ENCODE measurements at places on chromosomes 7 and 10. TPM values are rescaled to one million over a fixed set of nuclear protein-coding genes. Genes with fewer than 3 reads are reported as not detected.

DNA sequence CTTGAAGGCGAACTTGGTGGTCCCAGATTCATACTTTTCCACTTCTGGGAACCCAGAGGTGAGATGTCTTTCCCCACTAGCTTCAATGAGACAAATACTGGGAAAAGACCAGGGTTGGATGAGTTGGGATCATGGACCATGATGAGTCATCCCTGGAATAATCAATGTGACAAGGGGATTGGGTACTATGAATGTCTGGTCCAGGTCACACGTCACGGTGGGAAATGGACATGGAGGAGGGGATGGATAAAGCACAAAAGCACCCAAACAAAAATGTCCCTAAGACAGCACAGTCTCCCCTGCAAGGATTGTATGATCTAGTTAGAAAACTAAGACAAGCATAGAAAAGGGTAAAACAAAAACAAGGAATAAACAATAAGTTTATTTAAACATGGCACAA is 12.4 kb upstream of the SORBS1 start:
- DNase-seq: no peak

The RNF32 gene
- polyA plus RNA-seq: 4.3 TPM

DNA sequence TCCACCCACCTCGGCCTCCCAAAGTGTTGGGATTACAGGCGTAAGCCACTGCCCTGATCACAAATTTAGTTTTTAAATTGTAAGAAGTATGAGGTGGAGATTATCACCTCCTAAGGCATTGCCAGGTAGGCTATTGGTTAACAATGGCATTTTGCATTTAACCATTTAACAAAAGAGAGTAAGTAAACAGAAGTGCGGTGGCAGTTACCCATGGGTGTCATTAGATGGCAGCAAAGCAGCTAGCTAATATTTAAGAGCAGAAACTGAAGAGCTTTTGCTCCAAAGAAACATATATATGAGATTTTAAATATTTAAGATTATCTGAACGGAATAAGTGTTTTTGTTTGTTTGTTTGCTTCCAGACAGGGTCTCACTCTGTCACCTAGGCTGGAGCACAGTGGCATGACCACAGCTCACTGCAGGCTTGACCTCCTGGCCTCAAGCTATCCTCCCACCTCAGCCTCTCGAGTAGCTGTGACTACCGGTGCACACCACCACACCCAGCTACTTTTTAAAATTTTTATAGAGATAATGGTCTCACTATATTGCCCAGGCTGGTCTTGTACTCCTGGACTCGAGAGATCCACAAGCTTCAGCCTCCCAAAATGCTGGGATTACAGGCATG is 325.5 kb upstream of the C7orf33 start:
- DNase-seq: peak; percentile 30

GRCh38 chr7:155458111-155458877 is at the start of gene EN2:
Gene EN2, plus strand, starts transcription at chr7:155458129. Its CDS starts 249 bp downstream, at chr7:155458378.
- no peak for DNase-seq

The PLOD3 gene
- polyA plus RNA-seq: 62.3 TPM

DNA sequence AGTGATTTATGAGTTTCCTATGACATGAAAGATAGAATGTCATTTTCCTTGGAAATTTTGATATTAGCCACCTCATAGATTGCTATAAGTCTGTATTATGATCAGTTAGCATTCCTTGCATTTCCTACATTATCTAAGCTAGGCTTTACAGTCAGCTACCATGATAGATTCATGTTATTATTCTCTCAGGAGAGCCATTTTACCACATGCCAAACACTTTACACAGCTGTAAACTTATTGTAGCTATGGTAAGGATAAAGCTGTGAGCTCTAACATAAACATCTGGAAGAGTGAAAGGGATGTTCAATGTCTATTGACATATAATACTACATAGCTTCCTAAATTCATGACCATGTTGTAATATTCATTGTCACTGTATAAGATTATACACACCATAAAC is 608.0 kb downstream of the PHTF2 start:
- DNase-seq: peak; percentile 37

GRCh38 chr7:24724451-24725190 is 32.6 kb downstream of the GSDME start:
- DNase-seq: no peak

GRCh38 chr7:16347827-16348192 is 73.5 kb downstream of the CRPPA start:
- DNase-seq: no peak

The VIM gene
- polyA plus RNA-seq: 4,364 TPM

The NCF1 gene
- polyA plus RNA-seq: 1.3 TPM

The C10orf143 gene
- 3.2 TPM for polyA plus RNA-seq

GRCh38 chr7:135441791-135442190 is 68.1 kb downstream of the CNOT4 start:
- DNase-seq: no peak

DNA sequence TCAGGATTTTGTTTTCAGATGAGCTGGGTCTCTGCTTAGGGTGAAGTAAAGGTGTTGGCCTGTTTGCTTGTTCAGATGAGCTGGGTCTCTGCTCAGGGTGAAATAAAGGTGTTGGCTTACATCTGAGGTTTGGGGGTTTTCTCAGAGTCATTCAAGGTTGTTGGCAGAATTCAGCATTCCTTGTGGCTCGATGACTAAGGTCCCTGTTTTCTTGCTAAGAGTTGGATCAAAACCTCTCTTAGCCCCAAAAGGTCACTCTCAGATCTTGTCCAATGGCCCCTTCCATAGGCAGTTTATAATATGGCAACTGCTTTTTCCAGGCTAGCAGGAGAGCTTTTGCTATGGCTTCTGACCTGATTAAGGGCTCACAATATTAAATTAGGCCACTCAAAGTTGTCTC is 106.6 kb downstream of the ADAM22 start:
- no peak for DNase-seq

DNA sequence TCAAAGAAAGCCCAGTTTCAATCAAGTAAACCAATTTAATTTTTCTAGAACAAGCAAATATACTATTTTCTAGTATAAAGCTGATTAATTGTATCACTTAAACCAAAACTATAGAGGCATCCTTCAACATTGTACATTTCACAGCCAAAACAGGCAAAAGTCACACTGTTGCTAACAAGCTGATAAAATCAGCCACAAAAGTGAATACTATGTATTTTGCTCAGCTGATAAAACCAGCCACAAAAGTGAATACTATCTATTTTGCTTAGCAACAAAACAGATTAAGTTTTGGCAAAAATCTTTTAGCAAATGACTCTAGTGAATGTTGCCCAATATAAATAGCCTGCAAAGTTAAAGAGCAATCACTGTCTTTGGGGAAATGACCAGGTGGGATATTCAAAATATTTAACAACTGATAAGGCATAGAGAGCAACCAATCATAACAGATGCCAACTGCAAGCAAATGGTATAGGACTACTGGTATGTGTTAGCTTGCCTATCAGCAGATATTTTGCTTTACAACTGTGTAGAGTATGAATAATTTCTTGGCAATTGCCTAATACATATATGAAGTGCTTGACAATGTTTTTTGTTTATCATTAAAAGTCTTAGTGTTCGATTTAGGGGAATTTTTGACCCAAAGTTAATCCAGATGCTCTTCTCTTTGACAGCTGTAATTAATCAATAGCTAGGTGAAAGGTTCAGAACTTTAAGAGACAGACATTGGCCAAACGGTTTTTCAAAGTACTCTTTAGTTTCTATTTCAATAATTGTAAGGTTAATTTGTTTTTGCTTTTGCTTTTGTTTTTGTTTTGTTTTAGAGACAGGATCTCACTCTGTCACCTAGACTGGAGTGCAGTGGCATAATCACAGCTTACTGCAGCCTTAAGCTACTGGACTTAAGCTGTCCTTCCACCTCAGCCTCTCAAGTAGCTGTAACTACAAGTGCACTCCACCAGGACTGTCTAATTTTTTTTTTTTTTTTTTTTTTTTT is 44.4 kb upstream of the SP4 start:
- DNase-seq: no peak

DNA sequence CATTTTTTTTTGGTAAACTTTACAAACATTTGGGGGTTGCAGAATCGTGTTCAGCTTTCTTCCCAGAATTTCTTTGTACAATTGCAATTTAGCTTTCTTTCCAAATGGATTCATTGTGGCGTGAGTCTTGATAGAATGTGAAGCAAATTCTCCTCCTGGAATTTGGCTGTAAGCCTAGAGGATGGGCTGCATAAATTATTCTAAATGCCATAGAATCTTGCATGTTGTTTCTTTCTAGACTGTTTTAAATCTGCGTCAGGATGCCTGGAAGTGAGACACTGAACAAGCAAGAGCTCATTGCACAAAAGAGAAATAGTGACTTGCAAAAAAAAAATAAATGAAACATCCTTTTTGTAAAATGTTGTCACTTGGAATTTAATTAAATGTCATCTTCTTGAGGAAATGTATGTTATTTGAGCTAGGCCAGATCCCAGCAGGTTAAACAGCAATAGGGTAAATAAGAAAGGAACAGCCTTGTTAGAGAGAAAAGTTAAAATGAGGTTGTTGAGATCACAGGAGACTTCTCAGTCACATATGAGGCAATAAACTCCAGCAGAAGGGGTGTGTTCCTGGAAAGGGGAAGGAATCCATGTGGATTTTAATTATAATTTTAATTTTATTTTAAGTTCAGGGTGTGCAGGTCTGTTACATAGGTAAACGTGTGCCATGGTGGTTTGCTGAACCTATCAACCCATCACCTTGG is 483.0 kb downstream of the PLXDC2 start:
- peak; percentile 45 for DNase-seq

GRCh38 chr7:91940572-91941341 is at the start of gene AKAP9:
Gene AKAP9, plus strand, starts transcription at chr7:91940862. Its CDS starts 238 bp downstream, at chr7:91941100.
- peak; percentile 79 for DNase-seq

The FEZF1 gene
- not detected for polyA plus RNA-seq

DNA sequence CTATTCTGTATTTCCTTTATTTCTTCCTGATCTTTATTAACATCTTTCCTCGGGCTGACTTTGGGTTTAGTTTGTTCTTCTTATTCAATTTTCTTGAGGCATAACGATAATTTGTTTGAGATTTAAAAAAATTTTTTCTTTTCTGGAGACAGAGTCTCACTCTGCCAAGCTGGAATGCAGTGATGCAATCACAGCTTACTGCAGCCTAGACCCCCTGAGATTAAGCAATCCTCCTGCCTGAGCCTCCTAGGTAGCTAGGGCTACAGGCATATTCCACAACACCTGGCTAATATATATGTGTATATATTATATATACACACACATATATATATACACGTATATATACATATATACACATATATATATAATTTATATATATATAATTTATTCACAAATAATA is 540.2 kb downstream of the NXPH1 start:
- no peak for DNase-seq

DNA sequence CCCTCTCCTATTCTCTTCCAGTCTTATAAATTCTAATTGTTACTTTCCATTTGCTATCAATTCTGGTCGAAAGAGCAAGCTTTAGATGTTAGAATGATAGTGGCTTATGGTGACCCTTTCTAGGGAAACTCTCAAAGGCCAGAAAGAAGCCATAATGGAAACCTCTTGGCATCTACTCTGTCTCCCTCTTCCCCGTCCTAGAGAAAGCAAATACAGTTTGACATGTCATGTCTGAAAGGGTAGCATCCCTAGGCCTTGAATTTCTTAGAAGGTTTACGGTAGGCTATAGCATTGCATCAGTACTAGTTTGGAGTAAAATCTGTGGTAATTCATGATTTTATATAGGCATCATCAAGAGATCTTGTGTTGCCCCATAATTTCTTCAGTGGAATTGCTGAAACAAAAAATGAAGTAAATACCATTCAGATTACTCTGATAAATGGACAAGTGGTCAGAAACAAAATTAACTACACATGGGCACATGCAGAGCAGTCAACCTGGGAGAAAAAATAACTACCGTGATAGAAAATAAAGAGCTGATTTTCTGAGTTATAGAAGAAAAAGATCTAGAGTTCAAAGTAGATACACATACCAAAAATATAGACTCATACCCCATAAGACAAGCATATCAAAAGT is 4.4 kb downstream of the PRKAR2B start:
- no peak for DNase-seq

DNA sequence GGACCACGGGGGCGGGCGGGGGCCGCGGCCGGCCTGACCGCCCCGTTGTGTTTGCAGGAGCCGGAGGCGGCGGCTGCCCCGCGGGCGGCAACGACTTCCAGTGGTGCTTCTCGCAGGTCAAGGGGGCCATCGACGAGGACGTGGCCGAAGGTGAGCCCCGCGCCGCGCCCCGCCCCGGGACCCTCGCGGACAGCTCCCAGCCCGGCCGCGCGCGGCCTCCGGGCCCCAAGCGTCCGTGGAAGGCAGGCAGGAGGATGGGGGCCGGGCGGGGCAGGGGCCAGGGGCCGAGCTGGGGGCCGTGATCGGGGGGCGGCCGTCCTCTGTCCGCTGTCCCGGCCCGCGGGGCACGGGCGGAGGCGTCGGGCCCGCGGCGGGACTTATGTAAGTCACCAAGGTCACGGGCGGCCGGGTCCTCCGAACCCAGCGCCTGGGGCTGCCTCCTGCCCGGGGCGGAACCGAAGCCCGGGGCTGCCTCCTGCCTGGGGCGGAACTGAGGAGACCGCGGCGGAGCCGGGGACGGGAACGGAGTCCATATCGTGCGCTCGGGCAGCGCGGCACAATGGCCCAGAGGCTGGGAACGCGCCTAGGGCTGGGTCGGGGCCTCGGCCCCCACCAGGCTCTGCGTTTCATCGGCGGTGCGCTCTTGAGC is 497 bp downstream of the PPP2R2D start:
- peak; percentile 35 for DNase-seq

- DNase-seq: no peak
Observed at GRCh38 chr7:26691406-26691805, 173.0 kb downstream of the SKAP2 start.

GRCh38 chr7:155369766-155370165 is 72.1 kb downstream of the INSIG1 start:
- no peak for DNase-seq

The MYL7 gene
- polyA plus RNA-seq: 3.8 TPM

DNA sequence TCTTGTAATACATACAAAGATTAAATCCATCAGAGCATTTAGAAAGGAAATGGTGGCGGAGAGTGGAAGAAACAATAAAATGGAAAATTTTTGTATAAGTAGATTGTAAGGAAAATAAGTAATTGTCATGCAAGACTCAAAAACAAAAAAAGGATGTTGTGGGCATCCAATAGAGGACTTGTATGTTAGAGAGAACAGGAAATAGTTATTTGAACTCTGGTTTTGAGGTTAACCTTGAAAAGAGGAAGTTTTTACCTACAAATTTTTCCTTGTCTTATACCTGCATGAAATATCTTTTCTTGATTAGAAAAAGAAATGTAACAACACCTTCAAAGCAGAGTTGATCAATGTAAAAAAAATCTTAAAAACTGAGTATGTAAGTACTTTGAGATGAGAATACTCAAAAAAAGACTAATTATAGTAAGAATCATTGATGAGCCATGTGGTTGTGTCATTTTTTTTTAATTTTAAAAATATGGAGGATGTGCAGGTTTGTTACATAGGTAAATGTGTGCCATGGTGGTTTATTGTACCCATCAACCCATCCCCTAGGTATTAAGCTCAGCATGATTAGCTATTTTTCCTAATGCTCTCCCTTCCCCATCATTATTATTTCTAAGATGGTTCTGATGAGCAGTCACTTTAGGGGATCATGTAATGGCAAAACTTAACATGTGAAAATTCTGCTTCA is 11.9 kb downstream of the TMEM106B start:
- no peak for DNase-seq

GRCh38 chr10:129520440-129521080 is 53.5 kb downstream of the MGMT start:
- no peak for DNase-seq
